T1000 (cell line): ENCODE measurements at places on chromosomes 6 and 20.
A peak's percentile ranks its signal among the peaks of the same experiment; 100 is the strongest.

DNA sequence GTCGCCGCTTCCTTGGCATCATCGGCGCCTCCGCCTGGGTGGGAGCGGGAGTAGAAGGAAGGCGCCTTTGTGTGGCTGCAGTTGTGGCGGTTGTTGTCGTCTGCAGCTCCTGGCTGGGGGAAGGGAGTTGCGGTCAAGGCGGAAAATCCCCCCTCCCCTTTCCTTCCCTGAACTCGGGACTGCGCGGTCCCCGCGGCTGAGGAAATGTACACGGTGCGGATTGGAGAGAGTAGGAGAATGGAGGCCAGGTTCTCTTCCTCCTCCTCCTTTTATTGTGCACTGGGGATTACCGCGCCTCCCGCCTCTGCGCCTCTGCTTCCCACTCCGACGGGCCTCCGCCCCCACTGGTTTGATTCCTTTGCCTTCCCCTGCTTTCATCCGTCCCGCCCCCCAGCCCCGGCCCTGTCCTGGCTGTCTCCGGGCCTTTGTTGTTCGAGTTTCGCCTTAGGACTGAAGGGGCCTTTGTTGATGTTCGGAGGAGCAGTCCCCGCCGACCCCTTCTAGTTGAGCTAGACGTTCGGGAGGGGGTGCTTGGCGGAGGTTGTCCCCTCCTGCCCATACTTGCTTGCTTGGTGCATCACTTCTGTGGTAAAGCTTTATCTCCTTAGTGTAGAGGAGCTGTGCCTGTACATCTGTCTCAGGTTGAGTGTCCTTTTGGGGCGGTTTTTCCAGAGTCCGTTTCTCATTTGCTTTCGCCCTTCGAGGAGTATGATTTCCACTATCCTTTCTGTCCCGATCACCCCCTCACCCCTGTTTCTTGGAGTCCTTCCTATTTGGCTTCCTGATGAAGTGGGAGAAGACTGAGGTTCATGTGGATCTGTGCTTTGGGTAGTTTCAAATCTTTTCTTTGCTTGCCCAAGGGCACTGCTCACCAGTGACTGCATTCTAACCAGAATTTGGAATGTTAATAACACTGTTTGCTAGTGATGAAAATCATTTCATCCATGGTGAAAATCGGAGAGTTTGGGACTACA is 764 bp downstream of the ZNF292 start:
- peak; percentile 34 for DNase-seq

GRCh38 chr20:1987826-1988225 is 6.0 kb downstream of the PDYN start:
- no peak for DNase-seq

- DNase-seq: no peak
Observed at GRCh38 chr20:36775826-36776225, 2.3 kb upstream of the DSN1 start.

DNA sequence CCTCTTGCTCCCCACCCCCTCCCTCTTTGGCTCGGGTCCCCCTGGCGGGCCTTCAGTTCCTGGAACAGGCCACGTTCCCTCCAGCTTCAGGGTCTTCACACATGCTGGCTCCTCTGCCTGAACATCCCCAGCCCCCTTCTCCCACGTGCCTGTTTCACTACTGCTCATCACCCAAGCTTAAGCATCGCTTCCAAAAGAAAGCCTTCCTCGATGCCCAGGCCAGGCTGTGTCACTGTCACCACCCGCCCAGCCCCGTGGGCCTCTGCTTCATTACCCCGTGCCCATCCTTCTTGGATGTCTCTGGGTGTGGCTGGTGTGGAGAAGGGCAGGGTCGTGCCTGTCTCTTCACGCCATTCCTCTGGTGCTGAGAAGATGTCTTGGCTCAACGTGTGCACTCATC is 2.8 kb downstream of the DLGAP4 start:
- no peak for DNase-seq

- no peak for DNase-seq
Observed at GRCh38 chr6:14455427-14455826, 337.9 kb downstream of the CD83 start.

DNA sequence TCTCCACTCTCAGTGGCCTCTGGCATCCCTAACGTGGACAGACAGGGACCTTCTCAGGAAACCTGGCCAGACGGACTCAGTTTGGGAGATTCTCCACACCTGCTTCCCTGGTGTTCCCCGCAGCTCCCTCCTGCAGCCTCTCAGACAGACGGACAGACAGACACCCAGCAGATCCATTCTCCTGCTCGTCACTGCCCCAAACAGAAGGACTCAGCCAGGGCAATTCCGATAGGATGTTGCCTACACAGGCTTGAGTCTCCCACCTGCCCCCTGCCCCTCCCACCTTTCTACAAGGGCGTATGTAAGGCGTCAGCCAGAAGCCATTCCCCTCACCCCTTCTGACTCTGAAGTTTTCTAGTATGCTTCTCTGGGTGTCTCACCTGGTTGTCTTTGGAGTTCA is 428 bp downstream of the CCM2L start:
- no peak for DNase-seq

GRCh38 chr20:62990306-62990825 is 16.4 kb downstream of the BHLHE23 start:
- no peak for DNase-seq
